ENCODE measurements at places on chromosomes 7 and 10. TPM values are rescaled to one million over a fixed set of nuclear protein-coding genes. Genes with fewer than 3 reads are reported as not detected.

The KCNMA1 gene
- 52.9 TPM for total RNA-seq

The HMX2 gene
- total RNA-seq: not detected

The PRSS37 gene
- total RNA-seq: not detected

The TAS2R41 gene
- 0.49 TPM for total RNA-seq

The ANK3 gene
- 8.0 TPM for total RNA-seq

The CLDN4 gene
- total RNA-seq: 0.16 TPM

The BHLHA15 gene
- total RNA-seq: not detected

The TAS2R39 gene
- not detected for total RNA-seq

The ZMYND11 gene
- 57.6 TPM for total RNA-seq

The SPDYE8 gene
- not detected for total RNA-seq

The IDI2 gene
- not detected for total RNA-seq

The MKX gene
- 23.7 TPM for total RNA-seq

The CHST3 gene
- 52.9 TPM for total RNA-seq

The LIPF gene
- total RNA-seq: not detected

The POR gene
- total RNA-seq: 114 TPM

The GNGT1 gene
- not detected for total RNA-seq

The ZNF488 gene
- under 0.01 TPM for total RNA-seq

The FAM200A gene
- total RNA-seq: 5.5 TPM

The FUOM gene
- 28.4 TPM for total RNA-seq

The CRYGN gene
- 0.16 TPM for total RNA-seq

The ZSCAN21 gene
- total RNA-seq: 10.9 TPM

The TUBAL3 gene
- total RNA-seq: not detected

The CREB5 gene
- 2.9 TPM for total RNA-seq

The OR13A1 gene
- total RNA-seq: not detected

The VENTX gene
- total RNA-seq: not detected

The ZNF853 gene
- total RNA-seq: 0.32 TPM

The FLNC gene
- total RNA-seq: 107 TPM

The TAC1 gene
- not detected for total RNA-seq

The ADAM12 gene
- 168 TPM for total RNA-seq

The SPDYE6 gene
- not detected for total RNA-seq

The SAMD8 gene
- 42.8 TPM for total RNA-seq

The DLX6 gene
- total RNA-seq: not detected

The PLAC9 gene
- total RNA-seq: 17.2 TPM

The CH25H gene
- 83.4 TPM for total RNA-seq

The HYAL4 gene
- not detected for total RNA-seq

The GPR158 gene
- 0.12 TPM for total RNA-seq

The HDAC9 gene
- 13.0 TPM for total RNA-seq

The EPDR1 gene
- total RNA-seq: 32.2 TPM

The ASB10 gene
- total RNA-seq: not detected

The ERVW-1 gene
- total RNA-seq: not detected

The PIK3CG gene
- not detected for total RNA-seq

The ARL5B gene
- total RNA-seq: 16.1 TPM

The SPDYE16 gene
- not detected for total RNA-seq

The TEX36 gene
- total RNA-seq: 0.32 TPM

The IFIT2 gene
- total RNA-seq: 11.9 TPM

The WEE2 gene
- not detected for total RNA-seq

The FAM180A gene
- 34.4 TPM for total RNA-seq

The OR6B1 gene
- total RNA-seq: not detected

Measured in hair follicle dermal papilla cell (primary cell).